Stimulated activated CD8-positive, alpha-beta memory T cell treated with anti-CD3 and anti-CD28 coated beads, Interleukin-2, amount 100 ng/mL, for 1 hour (primary cell): ENCODE measurements at places on chromosomes 4 and X.

DNA sequence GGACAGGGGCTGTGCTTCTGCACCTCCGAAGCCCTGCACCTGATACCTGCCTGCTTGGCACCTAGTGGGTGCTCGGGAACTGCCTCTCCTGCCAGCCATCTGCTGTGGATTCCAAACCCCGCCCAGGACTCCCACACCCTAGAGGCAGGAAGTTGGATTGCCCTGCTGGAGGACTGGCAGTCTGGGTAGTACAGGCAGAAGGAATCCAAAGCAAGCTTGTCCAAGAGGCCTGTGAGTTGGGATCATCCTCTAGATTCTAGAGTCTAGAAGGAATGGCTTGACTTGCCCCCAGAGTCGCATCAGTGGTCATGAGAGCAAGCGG is 64.6 kb upstream of the MTM1 start:
- no peak for DNase-seq

- no peak for DNase-seq
Observed at GRCh38 chr4:138405934-138406567, 163.9 kb upstream of the SLC7A11 start.

DNA sequence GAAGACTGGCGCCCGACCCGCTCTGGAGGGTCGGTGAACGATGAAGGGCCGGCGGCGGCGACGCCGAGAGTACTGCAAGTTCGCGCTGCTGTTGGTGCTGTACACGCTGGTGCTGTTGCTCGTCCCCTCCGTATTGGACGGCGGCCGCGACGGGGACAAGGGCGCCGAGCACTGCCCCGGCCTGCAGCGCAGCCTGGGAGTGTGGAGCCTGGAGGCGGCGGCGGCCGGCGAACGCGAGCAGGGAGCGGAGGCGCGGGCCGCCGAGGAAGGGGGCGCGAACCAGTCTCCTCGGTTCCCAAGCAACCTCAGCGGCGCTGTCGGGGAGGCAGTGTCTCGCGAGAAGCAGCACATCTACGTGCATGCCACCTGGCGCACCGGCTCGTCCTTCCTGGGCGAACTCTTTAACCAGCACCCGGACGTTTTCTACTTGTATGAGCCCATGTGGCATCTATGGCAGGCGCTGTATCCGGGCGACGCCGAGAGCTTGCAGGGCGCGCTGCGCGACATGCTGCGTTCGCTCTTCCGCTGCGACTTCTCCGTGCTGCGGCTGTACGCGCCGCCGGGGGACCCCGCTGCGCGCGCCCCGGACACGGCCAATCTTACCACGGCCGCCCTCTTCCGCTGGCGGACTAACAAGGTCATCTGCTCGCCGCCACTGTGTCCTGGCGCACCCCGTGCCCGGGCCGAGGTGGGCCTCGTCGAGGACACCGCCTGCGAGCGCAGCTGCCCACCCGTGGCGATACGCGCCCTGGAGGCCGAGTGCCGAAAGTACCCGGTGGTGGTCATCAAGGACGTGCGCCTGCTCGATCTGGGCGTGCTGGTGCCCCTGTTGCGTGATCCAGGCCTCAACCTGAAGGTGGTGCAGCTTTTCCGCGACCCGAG is 568 bp downstream of the CHST7 start:
- DNase-seq = no peak

DNA sequence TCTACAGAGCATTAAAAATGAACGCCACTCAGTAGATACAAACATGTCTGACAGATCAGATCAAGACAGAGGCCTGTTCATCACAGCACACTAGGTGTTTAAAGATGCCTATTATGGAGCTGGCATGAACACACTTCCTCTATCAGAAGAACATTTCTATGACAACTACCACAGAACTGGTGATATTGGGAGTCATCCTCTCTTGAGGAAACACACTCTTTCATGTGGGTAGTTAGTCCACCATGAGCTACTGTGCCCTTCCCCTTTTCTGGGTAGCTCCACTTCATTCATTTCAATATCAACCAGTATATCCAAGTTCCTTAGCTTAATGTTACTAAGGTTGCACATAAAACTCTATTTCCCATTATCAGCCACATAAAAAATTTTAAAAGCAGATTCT is 46.7 kb downstream of the MAOB start:
- no peak for DNase-seq

DNA sequence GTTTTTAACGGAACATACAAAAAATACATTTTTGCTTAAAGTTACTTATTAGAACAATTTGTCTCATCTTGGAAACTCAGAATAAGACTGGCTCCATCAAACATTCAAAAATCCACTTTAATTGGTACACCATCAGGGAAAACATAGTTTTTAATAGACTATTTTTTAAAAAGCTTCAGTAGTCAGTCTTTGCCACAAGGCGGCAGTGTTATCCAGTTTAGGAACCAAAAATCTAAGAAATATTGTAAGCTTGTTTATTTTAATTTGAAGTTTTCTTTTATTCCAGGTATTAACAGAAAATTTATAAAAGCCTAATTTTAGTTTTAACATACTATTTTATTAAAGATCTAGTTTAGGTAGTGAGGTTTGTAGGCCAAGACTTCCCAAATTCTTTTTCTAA is 107.7 kb downstream of the APOOL start:
- DNase-seq = no peak

DNA sequence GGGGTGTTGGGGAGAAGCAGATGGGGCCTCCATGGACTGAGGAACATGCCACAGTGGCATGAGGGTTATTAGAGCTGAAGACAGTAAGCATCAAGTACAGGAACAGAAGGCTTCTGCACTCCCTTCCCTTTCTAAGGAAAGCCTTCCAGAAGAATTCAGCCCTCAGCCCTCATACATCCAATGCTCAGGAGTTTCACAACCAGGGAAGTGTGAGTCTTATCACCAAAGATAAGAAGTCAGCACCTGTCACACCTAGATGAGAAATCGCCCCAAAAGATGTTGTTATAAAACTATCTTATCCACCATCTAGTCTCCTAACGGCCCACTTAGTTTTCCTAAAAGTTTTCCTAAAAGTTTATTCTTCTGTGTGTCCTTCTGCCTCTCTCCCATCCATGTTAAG is 78.0 kb upstream of the STS start:
- DNase-seq = no peak

DNA sequence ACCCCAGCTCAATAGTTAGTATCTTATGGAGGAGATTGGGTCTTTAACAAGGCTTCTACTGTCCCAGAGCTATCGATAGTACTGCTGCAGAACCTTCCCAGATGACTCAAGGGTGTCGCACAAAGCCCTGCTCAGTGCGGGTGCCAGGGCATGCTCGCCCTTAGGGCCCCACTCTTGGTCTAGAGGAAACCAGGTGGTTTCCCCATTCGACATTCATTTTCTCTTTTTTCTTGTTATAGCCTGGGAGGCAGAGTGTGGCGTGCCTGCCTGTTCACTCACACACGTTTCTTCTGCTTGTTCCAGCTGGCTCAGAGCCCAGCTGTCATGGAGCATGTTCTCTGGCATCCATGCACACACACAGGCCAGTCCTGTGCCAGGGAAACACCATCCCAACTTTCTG is 144.5 kb downstream of the SMIM20 start:
- DNase-seq = no peak

GRCh38 chr4:168153596-168154440 is 61.5 kb downstream of the ANXA10 start:
- peak; percentile 7 for DNase-seq

- no peak for DNase-seq
Observed at GRCh38 chr4:71404049-71404448, 65.2 kb downstream of the SLC4A4 start.

- DNase-seq = no peak
Observed at GRCh38 chrX:19661961-19662360, 146.7 kb upstream of the MAP3K15 start.

- no peak for DNase-seq
Observed at GRCh38 chr4:145390571-145390970, 91.1 kb upstream of the SMAD1 start.

DNA sequence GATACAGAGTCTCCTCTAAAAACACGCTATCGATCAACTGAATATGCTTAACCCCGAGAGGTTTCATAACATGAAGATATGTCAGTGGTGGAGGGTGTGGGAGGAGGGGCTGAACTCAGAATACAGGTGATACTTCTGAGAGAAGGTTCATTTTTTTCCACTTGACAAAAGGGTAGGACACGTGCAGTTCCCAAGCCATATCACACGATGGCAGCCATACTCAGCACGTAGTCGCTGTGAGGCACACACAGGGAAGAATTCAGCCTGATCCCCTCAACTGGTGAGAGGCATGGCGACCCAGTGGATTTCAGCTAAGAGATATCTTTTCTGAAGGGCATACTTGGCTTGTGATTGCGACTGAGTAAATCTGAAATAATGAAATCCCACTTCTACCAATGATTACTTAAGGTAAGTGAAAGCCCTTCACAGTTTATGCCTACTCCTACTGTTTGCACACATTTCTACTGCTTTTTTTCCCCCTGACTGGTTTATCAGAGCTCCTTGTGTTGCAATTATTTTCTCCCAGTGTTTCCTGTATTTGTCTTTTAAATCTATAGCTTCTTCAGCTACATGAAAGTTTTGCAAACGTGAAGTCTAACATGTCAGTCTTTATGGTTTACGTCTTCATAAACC is 133.1 kb downstream of the CORIN start:
- no peak for DNase-seq

DNA sequence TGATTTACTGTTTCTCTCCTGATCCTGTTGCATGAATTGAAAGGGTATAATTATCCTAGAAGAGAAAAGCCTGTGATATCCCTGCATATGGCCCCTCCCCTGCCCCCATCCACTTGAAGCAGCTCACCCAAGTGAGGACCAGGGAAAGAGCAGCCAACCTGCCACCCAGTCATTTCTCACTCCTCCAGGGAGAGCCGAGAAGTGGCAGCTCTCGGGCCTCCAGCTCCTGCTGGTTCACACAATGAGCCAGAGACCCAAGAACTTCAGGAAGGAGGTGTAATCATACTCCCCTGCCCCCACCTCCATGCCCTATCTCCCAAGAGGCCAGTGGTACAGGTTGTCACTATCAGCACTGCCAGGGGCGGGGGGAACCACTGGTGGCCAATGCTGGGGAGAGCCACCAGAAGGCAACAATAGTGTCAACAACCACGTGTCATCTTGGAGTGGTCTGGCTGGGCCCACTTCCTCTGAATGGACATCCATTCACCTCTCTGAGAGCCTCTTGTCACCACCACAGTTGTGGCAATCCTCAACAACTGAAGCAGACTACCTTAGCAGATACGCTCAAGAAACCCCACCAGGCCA is 42.9 kb downstream of the APOO start:
- DNase-seq = no peak

DNA sequence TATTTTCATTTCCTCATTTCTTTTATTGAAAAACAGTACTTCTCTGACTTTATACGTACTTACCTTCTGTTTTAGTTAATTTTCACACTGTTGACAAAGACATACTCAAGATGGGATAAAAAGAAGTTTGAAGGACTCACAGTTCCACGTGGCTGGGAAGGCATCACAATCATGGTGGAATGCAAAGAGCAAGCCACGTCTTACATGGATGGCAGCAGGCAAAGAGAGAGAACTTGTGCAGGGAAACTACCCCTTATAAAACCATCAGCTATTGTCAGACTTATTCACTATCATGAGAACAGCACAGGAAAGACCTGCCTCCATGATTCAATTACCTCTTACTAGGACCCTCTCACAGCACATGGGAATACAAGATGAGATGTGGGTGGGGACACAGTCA is 20.7 kb upstream of the UGT2B15 start:
- no peak for DNase-seq

DNA sequence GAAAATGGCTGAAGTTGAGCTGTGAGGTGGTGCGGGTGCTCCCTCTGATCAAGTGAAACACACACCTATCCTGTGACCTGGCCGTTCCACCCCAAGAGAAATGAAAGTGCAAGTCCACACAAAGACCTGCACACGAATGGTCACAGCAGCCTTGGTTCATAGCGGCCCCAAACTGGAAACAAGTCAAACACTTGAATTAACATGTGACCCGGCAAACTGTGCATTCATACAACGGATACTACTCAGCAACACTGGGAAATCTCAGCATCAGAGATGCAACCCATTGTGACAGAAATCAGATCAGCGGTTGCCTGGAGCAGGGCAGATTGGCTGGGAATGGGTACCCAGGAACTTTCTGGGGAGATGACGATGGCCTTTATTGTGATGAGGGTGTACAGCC is 7.6 kb downstream of the G6PD start:
- DNase-seq = no peak

DNA sequence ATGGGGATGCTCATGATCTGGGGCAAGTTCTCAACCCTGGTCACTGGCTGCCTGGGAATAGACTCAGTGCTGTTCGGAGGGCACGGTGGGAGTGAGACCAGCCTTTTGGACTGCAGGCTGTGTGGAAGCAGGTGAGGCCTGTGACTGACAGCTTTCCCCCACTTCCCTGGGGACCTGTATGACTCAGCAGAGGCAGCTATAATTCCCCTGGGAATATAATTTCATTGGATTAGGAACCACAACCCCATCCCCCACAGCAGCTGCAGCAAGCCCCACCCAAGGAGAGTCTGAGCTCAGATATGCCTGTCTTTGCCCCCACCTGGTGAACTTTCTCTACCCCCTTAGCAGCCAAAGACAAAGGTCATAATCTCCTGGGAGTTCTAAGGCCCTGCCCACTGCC is 408.6 kb downstream of the PPP3CA start:
- DNase-seq = no peak

DNA sequence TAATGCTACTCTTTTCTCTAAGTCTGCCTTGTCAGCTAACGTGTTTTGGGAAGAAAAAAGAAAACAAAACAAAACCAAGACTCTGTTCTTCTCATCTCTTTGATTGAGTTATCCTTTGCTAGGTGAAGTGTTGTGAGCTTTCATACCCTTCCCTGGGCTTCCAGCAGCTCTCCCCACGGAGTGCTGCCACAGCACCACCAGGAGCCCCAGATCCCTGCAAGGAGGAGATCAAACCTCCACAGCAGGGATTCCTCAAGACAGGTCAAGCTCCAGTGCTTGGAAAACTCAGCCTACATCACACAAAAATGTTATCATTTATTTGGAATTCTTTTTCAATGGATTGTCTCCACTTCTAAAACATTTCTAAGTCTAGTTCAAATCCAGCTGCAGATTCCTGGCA is 1981.9 kb upstream of the TENM3 start:
- no peak for DNase-seq

GRCh38 chrX:149512225-149512885 is 7.2 kb upstream of the IDS start:
- DNase-seq = no peak

GRCh38 chr4:146957237-146957636 is 11.6 kb upstream of the TTC29 start:
- no peak for DNase-seq

DNA sequence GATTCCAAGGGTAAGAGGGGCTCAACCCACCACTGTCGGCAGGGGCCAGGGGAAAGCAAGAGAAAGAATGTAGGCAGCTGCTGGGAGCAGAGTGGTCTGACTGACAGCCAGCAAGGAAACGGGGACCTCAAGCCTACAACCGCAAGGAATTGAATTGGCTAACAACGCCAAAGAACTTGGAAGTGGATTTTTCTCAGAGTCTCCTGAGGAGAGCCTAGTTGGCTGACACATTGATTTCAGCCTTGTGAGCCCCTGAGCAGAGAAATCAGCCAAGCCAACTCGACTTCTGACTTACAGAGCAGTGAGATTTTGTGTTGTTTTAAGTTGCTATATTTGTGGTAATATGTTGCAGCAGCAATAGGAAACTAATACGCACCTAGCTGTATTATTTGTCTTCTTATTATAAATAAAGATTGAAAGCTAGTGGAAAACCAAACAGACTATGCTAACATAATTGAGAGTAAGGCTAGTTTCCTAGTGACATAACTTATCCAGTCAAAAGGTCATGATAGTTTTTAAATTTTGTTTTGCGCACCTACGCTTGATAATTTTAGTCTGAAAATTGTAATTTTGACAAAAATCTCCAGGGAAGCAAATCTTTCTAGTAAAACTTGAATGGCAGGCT is 145.8 kb upstream of the HCCS start:
- DNase-seq = no peak

- no peak for DNase-seq
Observed at GRCh38 chrX:117429501-117429900, 687.1 kb downstream of the KLHL13 start.
